ENCODE measurements at places on chromosomes 2 and 18. TPM values are rescaled to one million over a fixed set of nuclear protein-coding genes. Genes with fewer than 3 reads are reported as not detected.

ANKRD62 gene
- not detected for total RNA-seq

ALPI gene
- total RNA-seq, result not detected

KHK gene
- 9.5 TPM for total RNA-seq

GCKR gene
- total RNA-seq, result not detected

C2orf72 gene
- total RNA-seq, result not detected

CCDC121 gene
- 0.17 TPM for total RNA-seq

HOXD4 gene
- total RNA-seq, result not detected

LCLAT1 gene
- 18.8 TPM for total RNA-seq

EMX1 gene
- not detected for total RNA-seq

SLC14A1 gene
- total RNA-seq, result 0.26 TPM

GRHL1 gene
- 0.79 TPM for total RNA-seq

NYAP2 gene
- total RNA-seq, result not detected

GRCh38 chr2:175205523-175205922 lies 24.0 kb upstream of the ATP5MC3 start:
- DNase-seq, result no peak

GRCh38 chr2:158072361-158072760 lies 29.3 kb upstream of the UPP2 start:
- DNase-seq, result no peak

GRCh38 chr2:127138281-127138680 lies 31.3 kb upstream of the BIN1 start:
- DNase-seq, result no peak

DNA sequence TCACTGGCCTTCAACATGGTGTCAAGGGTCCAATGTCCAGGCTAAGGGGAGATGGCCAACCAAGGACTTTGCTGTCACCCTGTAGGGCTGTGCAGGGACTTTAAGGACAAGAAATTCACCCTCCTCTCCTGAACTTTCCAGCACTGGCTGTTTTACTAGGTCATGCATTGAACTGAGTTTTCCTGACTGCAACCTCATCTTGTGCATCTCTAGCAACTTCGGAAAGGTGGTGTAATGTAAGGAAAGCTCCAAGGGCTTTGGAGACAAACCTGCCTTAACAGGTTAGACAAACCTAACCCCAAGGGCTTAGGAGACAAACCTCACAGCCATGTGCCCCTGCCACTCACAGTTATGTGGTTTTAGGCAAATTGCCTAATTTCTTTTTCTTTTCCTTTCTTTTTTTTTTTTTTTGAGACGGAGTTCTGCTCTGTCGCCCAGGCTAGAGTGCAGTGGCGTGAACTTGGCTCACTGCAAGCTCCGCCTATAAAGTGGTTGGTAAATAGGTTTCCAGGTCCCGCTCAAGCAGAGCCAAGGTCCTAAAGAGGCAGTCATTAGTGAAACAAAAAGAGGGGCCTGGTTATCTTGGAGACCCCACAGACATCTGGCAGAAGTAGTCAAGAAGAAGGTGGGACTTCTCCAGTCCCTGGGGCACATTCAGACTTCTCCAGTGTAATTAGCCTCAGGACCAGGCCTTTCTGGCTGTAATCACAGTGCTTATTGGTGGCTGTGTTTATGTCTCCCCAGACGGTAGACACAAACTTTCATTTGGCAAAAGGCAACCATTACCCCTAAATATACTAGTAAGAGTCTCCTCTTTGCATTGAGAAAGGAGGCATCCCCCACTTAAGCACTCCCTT lies 37.6 kb upstream of the PMAIP1 start:
- DNase-seq, result no peak

GRCh38 chr2:207149249-207150213 lies 16.2 kb downstream of the KLF7 start:
- peak; percentile 42 for DNase-seq

DNA sequence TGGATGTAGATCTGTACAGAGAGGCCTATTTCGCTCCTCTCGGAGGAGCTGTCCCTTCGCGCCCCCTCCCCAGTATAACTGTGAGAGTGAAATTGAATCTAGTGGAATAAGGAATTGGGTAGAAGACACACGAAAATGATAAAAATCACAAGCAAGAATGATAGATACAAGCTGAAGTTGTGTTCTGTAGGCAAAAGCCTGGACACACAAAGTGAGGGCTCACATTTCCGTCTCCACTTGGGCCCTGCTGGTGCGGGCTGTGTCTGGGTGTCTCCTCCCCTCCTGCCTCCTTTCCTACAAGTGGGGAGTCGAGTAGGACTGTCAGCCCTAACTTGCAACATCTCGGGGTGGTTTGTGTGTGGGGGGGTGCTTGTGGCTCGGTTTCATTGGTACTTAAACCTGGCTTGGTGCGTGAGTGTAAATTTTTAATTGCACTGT lies 457 bp upstream of the SP9 start:
- no peak for DNase-seq

DNA sequence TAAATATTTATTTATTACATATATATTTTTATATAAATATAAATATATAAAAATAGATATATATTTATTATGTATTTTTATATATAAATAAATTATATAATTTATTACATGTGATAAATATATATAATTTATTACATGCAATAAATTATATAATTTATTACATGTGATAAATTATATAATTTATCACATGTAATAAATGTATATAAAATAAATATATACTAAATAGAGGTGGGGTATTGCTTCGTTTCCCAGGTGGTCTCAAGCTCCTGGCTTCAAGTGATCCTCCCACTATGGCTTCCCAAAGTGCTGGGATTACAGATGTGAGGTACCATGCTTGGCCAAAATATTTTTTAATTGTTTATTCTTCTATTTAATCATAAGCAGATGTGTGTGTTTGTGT lies 3.6 kb upstream of the G6PC2 start:
- DNase-seq, result no peak

- DNase-seq, result no peak
Measured at GRCh38 chr2:183409662-183410061, 285.4 kb downstream of the NUP35 start.

DNA sequence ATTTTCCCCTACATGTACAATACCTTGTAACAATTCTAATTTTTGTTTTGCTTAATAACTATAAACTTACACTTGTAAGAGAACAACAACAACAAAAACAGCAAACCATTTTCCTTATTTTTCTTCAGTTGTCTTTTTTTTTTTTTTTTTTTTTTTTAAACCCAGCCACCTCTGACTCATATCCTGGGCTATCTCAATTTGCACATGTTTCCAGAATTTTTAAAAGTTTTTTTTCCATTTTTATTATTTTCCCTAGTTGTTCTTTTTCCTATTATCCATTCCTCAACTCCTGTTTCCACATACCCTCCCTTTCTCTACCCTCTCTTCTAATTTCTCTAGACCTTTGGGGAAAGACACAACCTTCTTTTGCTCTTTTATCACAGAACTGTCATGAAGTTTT lies 112.5 kb downstream of the EFEMP1 start:
- DNase-seq, result no peak

- DNase-seq, result no peak
Measured at GRCh38 chr2:45729753-45730512, 78.5 kb downstream of the PRKCE start.

DNA sequence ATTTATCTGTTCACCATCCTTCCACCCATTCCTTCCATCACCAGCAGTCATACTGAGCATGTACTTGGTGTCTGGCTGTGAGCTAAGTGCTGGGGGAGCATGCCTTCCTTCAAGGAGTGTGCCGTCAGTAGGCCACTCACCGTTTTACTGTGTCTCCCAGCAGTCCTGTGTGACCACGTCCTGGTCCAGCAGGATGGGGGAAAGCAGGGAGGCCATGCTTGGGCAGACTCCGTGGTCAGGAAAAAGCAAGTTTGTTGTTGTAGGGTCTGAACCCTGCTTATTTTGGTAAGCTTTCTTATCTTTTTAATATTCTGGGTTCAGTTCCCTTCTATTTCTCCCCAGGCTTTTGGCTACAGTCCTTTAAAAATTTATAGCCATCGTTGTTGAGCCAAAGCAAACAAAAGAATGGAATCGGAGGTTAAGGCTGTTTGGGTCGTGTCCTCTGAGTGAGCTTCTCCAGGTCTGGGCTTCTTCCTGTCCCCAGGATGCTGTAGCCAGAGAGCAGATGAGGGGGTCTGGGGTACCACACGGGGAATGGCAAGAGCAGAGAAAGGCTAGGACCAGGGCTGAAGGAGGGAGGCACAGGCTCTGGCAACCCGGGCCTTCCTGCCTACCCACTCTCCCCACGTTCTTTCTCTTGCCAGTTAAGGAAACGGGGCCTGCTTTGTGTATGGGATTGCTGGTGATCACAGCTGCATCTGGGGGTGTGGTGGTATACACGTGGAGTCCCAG lies 13.5 kb downstream of the SLC30A3 start:
- no peak for DNase-seq

DNA sequence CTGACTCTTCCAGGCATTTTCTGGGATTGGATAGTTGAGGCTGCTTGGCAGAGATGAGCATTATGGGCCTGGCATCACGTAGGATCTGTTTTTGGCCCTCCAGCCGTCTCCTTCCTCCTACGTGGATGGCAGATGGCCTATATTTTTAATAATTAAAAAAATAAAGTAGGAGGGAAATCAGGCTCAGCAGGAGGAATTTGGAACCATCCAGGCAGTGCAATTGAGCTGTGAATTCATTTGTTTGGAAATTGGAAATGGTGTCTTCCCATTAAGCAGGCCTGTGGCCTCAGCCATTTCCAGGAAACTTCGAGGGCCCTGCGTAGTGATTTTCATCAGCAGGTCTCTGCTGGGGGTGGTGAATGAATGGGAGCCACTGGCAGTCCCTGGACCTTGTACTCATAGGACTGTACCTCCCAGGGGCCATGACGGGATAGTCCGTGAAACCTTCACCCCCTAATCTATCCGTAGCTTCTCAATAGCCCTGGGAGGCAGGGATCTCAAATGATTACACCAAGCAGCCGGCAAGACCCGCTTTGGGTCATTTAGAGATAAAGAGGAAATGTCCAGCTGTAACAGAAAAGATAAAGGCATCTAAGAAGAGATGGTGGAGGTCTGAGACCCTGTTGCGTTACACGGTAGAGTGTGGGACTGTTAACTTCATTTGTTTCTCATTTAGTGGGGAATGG lies 73.1 kb upstream of the TNP1 start:
- no peak for DNase-seq

DNA sequence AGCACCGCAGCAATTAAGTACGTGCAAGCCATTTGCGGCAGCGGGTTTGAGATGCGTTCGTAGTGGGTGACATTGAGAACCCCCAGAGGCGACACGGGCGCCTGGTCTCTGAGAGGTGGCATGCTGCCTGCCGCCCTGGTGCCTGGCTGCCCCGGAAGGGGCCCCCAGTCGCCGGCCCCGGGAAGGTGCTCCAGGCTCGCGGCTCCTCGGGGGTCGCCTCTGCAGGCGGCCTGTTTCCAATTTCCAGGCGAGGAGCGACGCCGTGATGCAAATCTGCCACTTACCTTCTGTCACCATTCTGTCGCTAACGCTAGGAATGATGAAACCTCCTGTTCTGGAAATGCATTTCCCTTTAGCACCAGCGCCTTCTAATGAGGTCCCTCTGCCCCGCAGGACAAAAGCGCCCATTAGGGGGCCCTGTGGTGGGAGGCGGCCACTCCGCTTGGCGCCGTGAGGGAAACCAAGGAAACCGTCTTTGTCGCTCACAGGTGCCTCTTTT lies 13.0 kb downstream of the KIF5C start:
- peak; percentile 14 for DNase-seq

GRCh38 chr2:16330571-16330970 lies 335.1 kb downstream of the CYRIA start:
- DNase-seq, result no peak

GRCh38 chr2:167861574-167862193 lies 385.7 kb downstream of the STK39 start:
- no peak for DNase-seq

DNA sequence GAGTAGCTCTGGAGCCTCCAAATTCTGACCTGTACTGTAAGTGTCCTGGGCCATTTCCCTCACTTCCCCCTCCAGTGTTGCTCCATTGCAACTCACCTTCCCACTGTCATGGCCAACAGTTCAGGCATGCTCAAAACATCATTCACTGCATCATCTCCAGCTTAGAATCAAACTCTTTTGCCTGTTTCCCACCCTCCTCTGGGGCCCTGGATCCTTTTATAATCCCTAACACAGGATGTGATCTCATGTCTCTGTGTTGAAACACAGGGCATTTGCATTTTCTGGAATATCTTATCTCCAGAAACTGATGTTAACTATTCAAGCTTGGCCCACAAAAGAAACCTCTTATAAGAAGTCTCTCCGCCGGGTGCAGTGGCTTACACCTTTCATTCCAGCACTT lies 3.0 kb downstream of the DPP4 start:
- no peak for DNase-seq

- DNase-seq, result no peak
Measured at GRCh38 chr2:196242131-196242620, 70.8 kb upstream of the STK17B start.

DNA sequence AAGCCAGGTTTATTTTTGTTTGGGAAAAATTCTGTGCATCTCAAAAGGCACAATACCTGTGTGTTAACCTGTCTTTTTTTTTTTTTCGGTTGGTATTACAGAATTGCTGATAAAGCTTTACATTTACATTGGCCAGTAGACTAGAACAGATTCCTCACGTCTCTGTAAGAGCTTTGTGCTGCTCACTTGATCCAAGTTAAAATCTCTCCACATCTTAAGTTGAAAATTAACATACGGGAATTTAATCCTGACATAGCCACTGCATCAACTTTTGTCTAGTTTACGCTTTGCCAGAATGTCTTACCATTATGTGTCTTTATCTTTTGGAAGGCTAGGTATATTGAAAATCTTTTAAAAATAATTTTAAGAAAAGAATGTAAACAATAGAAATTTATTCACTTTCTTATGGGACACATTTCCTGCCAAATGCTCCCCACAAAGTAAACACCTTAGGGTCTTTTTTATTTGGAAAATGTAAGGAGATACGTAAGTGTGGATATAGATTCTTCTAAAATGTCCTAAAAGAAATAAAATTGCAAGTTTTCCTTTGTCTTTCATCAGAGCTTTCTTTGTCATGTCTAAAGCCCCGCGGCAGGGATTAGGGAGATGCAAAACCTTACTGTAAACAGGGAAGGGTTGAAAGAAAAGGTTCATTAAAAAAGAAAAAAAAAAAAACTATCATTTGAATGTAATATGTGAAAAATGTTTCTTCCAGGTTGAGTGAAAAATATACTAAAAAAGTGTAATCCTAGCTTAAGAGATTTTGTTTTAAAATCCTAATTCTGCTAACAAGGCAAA lies 912.8 kb downstream of the NRXN1 start:
- no peak for DNase-seq

DNA sequence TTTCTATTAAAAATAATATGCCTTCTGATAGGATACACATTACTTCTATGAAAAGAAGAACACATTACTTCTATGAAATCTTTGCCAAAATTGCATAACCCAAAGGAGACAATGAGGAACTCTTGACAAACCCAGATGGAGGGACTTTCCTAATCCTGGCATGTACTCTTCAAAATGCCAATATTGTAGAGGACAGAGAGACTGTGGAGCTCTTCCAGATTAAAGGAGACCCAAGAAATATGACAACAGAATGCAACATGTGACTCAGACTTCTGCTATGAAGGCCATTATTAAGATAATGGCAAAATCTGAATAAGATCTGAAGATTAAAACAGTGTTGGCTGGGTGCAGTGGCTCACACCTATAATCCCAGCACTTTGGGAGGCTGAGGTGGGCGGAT lies 22.2 kb downstream of the SOWAHC start:
- no peak for DNase-seq

Measured in activated naive CD4-positive, alpha-beta T cell treated with anti-CD3 and anti-CD28 coated beads for 36 hours (primary cell).